ENCODE measurements at places on chromosomes 3 and 15. TPM values are rescaled to one million over a fixed set of nuclear protein-coding genes. Genes with fewer than 3 reads are reported as not detected.
A peak's percentile ranks its signal among the peaks of the same experiment; 100 is the strongest.

The PYGO1 gene
- 6.0 TPM for total RNA-seq

- no peak for DNase-seq
Measured at GRCh38 chr3:141302364-141303141, 65.8 kb upstream of the ZBTB38 start.

DNA sequence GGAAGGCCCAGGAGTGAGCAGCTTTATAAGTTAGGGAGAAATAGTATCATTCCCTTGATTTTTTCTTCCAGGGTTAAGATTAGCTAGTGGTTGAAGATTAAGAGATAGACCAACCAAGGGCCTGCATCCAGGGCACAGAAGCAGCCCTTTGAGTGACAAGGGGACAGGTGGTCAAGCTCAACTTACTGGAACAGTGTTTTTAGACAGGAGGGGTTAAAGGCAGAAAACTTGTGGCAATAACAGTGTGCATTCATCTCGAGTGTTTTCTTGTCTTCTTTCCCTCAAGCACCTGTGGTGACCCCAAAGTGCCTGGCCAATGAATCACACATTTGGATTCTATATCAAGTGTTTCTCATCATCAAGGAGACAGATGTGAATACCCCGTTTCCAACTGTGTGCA, 267.5 kb downstream of the PDCD6IP start:
- no peak for DNase-seq

DNA sequence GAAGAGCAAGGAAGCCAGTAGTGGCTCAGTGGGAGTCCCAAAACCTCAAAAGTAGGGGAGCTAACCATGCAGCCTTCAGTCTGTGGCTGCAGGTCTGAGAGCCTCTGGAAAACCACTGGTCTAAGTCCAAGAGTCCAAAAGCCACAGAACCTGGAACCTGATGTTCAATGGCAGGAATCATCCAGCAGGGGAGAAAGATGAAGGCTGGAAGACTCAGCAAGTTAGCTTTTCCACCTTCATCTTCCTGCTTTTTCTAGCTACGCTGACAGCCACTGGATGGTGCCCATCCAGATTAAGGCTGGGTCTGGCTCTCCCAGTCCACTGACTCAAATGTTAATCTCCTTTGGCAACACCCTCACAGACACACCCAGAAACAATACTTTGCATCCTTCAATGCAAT, 626.3 kb downstream of the NAALADL2 start:
- DNase-seq, result no peak

- DNase-seq, result no peak
Measured at GRCh38 chr3:111956995-111957734, 21.7 kb upstream of the ABHD10 start.

GRCh38 chr3:16609927-16610580, 4.8 kb upstream of the DAZL start:
- no peak for DNase-seq

The TFG gene
- total RNA-seq, result 97.7 TPM

DNA sequence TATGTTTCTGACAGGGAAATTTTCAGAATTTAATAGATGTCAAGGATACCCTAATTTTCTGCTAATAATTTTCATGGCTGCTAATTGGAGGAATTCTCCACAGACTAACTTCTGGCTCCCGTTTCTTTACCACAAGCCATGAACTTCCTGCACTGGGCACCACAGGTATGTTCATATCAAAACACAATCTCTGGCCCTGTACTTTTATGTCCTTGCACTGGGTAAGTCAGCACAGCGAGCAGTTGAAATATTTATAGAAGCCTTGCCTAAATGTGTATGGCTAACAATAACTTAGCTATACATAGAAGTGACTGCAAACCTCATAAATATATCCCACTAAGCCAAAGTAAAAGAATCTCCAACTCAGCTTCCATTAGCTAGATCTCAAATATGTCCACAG, 246.9 kb downstream of the ZIC1 start:
- no peak for DNase-seq

DNA sequence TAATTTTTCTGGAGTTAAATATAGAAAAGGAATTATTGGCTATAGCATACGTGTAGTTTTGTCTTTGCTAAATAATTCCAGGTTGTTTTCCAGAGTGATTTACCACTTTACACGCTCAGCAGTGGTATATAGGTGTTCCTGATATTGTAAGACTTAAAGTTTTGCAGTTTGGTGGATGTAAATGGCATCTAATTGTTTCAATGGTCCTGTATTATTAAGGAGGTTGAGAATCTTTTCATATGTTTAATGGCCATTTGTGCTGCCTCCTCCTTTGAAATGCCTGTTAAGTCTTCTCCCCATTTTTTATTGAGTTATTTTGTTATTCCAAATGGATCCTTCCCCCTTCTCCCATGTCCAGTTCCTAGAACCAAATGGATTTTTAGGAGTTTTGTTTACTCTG, 26.4 kb upstream of the P4HTM start:
- no peak for DNase-seq

The AMIGO3 gene
- not detected for total RNA-seq

- DNase-seq, result no peak
Measured at GRCh38 chr3:129176051-129176450, 7.6 kb downstream of the CNBP start.

The SAMMSON gene
- total RNA-seq, result not detected

DNA sequence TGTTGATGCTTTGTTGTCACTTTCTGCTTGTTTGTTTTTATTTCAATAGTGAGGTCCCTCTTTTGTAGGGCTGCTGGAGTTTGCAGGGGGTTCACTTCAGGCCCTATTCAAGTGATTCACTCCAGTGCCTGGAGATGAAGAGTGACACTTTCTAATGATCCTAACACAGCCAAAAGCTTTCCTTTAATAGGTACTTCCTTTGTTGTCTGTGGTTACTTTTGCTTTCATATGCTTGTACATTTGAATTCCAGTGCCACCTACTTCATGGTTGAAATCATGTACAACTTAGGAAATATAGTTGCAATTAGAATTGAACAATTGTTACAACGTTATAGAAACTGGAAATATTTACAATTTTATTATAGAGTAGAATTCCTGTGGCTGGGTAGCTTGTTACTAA, 466.8 kb upstream of the EPHA3 start:
- DNase-seq, result no peak

DNA sequence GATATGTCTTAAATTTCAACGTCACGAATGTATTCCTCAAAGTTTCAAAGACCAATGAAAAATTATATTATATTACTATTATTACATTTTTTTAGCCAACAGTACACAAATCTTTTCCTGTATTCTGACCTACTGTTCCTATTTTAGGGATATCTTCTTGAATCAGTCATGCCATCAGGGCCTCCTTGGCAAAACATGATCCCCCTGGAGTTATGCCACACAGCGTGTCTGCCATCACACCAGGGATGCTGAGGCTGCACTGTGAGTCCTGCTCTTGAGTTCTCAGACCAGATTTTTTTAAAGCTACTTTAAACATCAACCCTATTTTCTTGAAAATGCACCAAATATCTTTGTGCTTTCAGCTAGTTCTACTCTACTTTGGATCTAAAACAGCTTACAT, 425.9 kb upstream of the ZNF385D start:
- no peak for DNase-seq

DNA sequence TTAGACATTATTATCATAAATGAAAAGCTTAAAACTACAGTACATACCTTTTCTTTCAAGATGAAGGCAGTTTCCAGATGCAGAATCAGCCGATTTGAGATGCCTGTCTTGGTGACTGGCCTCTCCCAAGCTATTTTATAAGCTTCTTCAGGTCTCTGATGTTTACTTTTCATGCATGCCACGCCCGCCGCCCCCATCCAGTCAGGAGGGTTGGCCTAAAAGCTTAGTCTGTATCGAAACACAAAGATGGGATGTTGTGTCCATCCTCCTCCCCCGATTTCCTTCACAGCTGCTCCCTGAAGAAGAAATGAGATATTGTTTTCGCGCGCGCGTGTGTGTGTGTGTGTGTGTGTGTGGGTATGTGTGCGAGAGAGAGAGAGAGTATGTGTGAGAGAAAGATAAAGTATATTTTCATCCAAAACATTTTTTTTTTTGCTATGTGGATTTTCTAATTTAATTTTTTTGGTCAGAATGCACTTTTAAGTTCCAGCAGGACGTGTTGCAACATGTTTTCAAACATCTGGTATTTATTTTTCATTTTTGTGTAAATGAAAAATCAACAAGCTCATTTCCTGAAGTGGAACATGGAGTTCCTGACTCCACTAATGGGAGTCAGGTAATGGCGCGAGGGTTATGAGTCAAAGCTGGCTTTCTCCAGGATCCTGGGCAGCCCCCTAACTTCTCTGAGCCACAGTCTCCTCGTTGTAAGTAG, at the start of gene APOD:
Gene APOD, minus strand, starts transcription at position 110 of the 712 bp plus-strand sequence. CDS start 4,479 bp downstream, outside the sequence.
- DNase-seq, result peak; percentile 78

The GNAT1 gene
- total RNA-seq, result not detected

DNA sequence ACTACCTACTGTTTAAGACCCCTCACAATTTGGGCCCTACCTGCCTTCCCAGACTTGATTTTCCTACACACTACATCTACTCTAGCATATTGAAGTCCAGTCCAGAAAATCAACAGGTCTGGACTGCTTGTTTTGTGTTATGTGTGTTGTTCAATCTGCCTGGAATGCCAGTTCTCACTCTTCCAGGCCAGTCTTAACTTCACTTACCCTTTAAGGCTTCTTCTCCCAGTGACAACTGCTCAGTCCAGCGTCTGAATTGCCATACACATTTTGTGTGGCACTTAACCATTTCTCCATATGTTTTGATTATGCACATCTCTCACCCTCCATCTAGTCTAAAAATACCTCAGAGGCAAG, 1.1 kb downstream of the TICRR start:
- no peak for DNase-seq

- DNase-seq, result no peak
Measured at GRCh38 chr3:59268170-59268569, 218.3 kb upstream of the CFAP20DC start.

The MED12L gene
- 0.67 TPM for total RNA-seq

GRCh38 chr3:194212845-194213331, 76.9 kb downstream of the HES1 start:
- no peak for DNase-seq

GRCh38 chr15:57259568-57260040, 116.7 kb upstream of the CGNL1 start:
- no peak for DNase-seq
